ENCODE measurements at places on chromosomes 7 and 10.

GRCh38 chr7:157136372-157136771 lies 2.4 kb upstream of the UBE3C start:
- no peak for DNase-seq

GRCh38 chr7:86326847-86327246 lies 316.9 kb upstream of the GRM3 start:
- no peak for DNase-seq

DNA sequence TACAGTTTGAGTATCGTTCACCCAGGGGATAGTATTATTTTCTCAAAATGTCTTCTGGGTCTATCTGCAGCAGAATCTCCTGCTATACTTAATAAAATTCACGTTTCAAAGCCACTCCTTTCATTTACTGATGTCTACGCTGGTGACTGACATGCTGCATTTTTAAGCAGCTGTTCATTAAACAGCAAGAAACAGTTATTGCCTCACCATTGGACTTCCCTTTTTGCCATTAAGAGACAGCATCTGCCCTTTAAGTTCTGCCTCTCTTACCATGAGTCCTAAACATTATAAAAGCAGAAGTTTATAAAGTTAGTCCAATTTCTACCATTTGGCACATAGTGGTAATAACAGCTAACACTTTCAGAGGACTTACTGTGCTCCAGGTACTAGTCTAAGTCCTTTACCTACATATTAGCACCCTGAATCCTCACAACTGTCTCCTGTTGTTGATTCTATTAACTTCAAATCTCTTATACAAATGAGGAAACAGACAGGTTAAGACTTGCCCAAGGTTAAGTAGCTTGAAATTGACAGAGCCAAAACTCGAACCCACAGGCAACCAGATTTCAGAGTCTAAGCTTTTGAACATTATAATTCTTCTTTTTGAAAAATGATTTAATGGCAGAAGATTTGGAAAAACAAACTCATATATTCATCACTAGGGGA lies 169.5 kb downstream of the SNX13 start:
- DNase-seq, result no peak

DNA sequence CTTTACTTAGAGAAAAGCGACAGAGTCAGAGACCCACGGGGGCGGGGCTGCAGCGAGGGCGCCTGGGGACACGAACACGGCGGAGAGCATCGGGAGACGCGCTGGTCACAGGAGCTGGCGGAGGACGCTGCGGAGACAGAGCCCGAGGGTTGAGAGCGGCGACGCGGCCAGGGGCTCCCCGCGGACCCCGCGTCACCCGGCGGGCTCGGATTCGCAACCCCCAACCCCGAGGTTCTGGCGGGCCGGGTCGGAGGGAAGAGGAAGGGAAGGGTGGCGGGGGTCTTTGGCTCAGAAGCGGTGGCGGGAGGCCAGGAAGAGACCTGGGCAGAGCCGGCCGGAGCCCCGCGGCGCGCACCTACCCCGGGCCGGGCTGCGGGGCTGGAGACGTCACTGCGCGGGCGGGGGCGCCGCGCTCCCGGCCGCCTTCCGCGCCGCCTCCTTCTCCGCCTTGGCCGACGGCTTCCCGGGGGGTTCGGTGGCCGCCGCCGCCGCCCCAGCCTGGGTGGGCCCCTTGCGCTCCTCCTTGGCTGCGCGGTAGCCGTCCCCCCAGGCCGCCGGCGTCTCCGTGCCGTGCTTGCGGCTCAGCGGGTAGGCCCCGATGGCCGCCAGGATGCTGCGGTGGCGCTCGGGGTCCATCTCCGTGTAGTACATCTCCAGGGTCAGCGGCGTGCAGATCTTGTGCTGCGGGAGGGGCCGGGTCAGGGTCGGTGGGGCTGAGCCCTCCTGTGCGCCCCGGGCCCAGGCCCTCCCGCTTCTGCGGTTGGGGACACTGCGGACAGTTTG lies 11.1 kb downstream of the CALY start:
- DNase-seq, result no peak

- DNase-seq, result peak; percentile 18
These were observed 2.3 kb downstream of the KLF6 start for GRCh38 chr10:3782451-3783315.

Data from stimulated activated CD4-positive, alpha-beta T cell treated with anti-CD3 and anti-CD28 coated beads, Interleukin-12 subunit alpha, Interleukin-12 subunit beta, amount 100 ng/mL, for 48 hours (primary cell).